Caki2 (cell line): ENCODE measurements at places on chromosomes 7 and 10. TPM values are rescaled to one million over a fixed set of nuclear protein-coding genes. Genes with fewer than 3 reads are reported as not detected.

DNA sequence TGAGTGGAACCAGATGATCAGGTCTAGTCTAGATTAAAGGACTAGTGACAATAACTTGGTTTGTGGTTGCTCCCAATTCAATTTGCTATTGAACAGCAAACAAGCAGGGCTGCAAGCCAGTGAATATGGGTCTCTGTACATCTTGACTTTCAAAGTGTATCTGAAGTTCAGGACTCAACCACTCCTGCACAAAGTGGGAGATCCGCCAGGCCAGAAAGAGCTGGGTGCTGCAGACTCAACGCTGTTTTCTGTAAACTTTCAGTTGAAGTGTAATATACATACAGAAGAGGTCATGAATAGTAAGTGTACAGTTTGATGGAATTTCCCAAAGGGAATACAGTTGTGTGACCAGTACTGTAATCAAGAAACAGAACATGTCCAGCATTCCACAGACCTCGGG lies 416.6 kb downstream of the RPS24 start:
- DNase-seq, result no peak

DNA sequence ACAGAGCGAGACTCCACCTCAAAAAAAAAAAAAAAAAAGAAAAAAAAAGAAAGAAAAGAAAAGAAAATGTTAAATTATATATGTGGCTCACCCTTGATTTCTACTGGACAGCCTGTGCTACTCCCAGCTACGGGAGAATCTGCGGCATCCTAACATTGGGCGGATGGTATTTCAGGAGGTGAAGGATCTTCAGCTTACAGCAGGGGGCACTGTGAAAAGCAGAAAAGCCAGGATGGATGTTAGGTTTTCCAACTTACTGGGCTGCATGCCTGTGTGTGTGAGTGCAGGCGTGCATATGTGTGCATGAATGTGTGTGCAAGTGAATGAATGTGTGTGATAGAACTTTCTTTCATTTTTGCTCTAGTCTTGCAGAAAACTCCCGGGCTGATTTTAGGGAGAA lies 1066.5 kb downstream of the TYW1 start:
- DNase-seq, result no peak

GRCh38 chr7:148581624-148582023 lies 8.9 kb upstream of the C7orf33 start:
- no peak for DNase-seq

DNA sequence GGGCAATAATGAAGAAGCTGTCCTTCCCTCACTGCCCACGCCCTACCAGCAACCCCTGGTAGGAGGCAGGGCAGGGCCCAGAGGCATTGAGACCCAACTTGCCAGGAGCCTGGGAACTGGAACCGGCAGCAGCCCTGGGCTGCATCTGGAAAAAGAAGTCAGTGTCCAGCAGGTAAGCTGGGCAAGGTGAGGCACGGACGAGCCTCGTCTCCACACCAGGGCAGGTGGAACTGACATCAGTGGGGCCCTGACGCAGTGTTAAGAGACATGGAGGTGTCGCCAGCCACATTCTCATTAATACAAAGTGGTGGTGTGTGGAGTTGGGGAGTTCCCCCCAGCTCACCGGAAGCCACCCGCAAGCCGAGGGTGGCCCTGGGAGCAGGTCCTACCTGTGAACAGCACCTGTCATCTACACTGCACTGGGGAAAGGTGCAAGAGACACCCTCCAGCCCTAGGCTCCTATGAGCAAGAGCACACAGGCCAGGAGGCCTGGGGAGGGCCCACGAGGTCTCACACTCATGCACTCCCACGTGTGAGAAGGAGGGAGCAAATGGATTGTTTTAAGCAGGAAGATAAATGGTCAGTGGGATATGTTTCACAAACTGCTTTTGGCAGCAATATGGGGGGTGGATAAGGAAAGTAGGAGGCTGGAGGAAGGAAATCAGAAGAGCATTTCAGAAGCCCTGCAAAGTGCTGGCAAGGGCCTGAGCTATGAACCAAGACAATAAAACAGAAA lies 53.6 kb downstream of the COBL start:
- no peak for DNase-seq

DNA sequence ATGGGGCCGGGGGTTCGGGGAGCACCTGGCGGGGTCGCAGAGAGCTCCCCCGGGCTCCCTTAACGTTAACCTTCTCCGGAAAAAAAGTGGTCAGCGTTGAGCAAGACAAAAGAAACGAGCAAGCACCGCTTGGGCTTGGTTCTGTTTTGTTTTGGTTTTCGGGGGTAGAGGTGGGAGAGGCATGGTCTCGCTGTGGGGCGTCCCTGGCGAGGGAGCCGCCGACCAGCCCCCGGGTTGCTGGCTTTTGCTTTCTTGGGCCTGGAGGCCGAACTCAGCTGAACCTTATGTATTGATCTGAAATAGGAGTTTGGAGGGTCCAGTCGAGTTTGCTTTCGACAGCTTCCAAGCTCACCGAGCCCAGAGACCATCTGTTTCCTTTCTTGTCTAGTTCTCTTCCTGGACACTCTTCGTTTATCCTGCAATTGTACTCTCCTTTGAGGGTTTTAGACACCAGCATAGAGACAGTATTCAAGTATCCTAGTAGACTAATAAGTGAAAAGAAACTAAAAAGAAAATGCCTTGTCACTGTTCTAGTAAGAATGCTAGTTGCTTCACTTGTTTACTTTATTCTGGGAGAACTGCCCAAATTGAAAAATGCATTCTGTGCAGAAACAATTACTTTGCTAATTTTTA lies 980 bp downstream of the FHIP2A start:
- peak; percentile 55 for DNase-seq

DNA sequence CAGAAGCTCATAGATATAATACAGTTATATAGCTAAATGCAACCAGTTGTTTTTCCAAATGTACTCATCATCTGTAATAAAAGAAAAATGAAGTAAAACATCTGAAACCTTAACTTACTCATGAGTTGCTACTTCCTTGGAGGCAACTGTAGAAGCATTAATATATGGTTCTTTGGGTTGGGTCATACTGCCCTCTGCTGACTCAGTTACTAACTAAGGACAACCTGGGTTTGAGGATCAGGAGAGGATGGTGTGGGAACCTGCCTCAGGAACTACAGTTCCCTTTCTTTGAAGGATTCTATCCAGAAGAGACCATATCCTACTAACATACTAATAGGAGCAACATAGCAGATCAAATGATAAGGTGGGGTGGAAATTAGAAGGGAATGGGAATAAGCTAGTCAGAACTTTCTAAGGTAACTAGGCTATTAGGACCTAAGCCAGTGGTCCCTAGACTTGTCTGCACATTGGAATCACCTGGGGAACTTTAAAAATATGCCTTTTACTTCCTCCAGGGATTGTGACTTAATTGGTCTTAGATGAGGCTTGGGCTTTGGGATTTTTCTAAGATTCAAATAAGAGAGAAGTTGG lies 20.7 kb downstream of the COX15 start:
- peak; percentile 37 for DNase-seq

GRCh38 chr7:111895049-111895448 lies 311.1 kb downstream of the DOCK4 start:
- DNase-seq, result no peak

DNA sequence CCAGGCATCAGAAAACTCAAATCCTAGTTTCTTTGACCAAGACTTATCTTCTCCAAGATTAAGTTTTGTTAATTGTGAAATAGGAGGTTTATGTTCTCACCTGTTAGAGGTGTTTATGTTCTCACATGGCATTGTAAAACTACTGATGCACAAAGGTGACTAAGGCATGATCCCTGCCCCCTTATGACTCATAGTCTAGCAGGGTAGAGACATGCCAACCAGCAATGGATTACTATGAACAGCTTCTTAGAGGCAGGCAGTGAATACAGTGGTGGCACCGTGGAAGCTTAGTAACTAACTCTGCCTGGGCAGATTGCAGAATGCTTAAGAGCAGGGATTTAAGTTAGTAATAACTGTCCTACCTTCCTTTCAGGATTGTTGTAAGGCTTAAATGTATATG lies 400.9 kb downstream of the SORCS3 start:
- peak; percentile 70 for DNase-seq

- DNase-seq, result no peak
Observed at GRCh38 chr10:104322416-104322782, 15.9 kb downstream of the ITPRIP start.

GRCh38 chr7:132471515-132471914 lies 104.8 kb downstream of the PLXNA4 start:
- DNase-seq, result no peak

DNA sequence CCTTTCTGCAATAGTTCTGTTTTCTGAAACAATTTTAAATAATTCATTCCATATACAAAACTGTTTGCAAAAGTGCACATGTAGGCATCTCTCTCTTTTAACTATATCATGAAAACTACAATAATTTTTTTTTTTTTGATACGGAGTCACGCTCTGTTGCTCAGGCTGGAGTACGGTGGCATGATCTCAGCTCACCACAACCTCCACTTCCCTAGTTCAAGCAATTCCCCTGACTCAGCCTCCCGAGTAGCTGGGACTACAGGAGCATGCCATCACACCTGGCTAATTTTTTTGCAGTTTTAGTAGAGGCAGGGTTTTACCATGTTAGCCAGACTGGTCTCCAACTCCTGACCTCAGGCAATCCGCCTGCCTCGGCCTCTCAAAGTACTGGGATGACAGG lies 44.0 kb upstream of the SEMA3A start:
- no peak for DNase-seq

DNA sequence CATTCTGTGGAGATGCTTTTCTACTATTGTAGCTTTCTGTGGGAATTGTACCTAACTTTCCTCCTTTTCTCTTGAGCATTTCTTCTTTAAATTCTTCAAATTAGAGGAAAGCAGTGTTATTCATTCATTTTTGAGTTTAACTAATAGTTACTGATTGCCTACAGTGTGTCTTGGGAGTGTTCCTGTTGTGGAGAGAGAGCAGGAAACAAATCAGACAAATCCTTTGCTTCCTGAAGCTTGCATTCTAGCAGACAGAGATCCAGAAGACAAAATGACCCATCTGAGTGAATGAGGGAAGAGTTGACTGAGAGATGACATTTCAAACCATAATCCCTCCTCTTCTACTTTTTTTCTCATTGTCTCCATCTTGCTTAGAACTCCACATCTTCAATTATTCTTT lies 170.4 kb downstream of the SUGCT start:
- DNase-seq, result peak; percentile 12

DNA sequence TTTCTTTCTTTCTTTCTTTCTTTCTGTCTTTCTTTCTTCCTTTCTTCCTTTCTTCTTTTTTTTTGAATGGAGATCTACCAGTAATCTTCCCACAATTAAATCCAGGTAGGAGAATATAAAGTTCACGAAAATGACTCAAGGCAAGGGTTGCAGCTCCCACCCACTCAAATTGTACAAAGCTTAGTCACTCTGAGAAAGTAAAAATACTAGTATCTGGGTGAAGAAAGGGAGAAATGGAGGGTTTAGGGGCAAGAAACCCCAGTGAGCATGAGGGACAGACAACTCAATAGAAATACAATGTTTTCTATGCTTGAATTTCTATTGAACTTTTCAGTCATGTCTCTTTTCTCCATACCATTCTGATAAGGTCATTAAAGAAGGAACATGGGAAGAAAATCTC lies 200.8 kb downstream of the GATA3 start:
- DNase-seq, result no peak

DNA sequence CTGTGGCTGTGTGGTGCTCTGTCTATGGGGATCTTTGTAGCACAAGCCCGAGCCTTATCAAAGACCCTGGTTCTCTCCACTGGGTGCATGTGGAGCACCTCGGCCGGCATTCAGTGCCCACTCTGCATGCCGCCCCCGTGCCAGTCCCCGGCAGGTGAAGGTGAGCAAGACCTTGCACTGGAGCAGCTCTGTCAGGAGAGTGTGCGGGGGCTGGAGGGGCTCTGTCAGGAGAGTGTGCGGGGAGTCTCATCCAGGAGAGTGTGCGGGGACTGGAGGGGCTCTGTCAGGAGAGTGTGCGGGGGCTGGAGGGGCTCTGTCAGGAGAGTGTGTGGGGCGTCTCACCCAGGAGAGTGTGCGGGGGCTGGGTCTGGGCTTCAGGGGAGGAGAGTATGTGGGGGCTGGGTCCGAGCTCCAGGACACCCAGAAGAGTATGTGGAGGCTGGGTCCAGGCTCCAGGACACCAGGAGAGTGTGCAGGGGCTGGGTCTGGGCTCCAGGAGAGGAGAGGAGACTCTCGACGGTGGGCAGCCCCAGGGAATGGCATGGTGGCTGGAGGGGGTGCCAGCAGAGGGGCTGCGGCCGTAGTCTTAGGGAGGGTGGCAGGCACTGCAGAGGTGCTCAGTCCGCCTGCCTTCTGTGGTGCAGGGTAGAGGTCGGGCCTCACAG lies 40.8 kb downstream of the INPP5A start:
- no peak for DNase-seq

DNA sequence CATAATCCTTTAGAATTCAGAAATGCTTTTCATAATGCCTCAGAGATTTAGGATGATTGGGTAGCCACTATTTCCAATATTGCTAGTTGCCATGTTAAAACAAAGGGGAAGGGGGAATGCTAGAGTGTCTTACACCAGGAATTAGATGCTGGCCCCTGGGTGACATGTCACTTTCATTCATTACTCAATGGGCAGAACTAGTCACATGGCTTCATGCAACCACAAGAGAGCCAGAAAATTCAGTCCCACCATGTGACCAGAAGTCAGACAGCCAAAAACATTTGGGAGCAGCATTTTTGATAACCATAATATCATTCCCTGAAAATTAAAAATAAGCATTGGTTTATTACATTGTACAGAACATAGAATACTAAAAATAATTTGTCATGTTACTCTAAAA lies 81.2 kb downstream of the CREB5 start:
- DNase-seq, result no peak

DNA sequence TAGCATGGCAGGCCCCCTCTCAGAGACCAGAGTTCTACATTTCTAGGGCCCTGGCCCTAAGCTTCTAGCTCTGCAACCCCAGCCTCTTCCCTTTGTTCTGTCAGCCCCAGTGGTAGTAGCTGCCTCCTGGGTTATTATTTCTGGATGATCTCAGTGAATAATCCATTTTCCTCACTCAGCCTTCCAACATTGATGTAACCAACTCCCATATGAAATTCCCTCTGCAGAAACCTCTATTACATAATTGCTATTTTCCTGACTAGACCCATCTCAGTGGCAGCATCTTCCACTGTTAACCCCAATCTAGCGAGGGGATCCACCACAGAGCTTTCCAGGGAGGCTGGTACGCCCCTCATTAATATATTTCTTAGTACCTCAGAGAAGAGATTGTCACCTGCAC lies 49.8 kb downstream of the FHIP2A start:
- no peak for DNase-seq

- no peak for DNase-seq
Observed at GRCh38 chr10:72736828-72737220, 44.9 kb downstream of the MCU start.

DNA sequence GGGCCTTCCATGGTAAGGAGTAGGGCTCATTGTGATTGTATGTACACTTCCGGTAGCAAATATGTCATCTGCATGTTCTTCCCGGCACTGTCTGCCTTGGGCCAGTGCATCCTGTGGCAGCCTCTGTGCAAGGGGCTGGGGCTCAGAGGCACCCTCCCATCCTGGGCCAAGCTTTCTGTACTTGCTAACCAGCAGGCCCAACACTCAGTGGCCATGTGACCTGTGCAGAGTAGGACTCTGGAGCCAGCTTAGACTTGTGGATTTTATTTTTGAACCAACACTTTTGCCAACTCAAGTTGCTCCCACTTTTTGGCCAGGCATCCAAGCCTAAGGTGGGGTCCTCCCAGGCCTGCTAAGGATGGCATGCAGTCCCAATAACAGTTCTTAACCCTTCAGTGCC lies 25.0 kb downstream of the LDB3 start:
- DNase-seq, result no peak

GRCh38 chr7:157703131-157703530 lies 366.3 kb downstream of the DNAJB6 start:
- no peak for DNase-seq

ZNF365 gene
- total RNA-seq, result 3.4 and 10.1 TPM in 2 replicates

MYOZ1 gene
- total RNA-seq, result not detected in 2 replicates

ELFN1 gene
- not detected in 2 replicates for total RNA-seq

SCART1 gene
- total RNA-seq, result 0.27 TPM in 1 of 2 replicates, not detected in the other

OPALIN gene
- not detected in 2 replicates for total RNA-seq

KCNIP2 gene
- total RNA-seq, result 0.20 TPM in 1 of 2 replicates, not detected in the other
